Kidney tubule cell (primary cell): ENCODE measurements at places on chromosomes 1 and 21.

GRCh38 chr1:233440951-233441401 is 113.5 kb downstream of the MAP3K21 start:
- DNase-seq: peak; percentile 80

DNA sequence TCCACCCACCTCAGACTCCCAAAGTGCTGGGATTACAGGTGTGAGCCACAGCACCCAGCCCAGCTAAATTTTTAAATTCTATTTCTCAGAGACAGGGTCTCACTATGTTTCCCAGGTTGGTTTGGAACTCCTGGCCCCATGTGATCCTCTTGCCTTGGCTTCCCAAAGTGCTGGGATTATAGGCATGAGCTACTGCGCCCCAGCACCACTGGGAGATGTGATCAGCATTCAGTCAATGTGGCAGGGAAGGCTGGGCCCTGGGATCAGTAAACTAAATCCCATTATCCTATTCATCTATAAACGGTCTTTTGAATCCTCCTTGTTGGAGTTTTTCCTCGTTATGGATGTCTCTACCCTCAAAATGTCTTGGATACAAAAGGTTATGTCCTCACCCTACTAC is 113.5 kb downstream of the PGBD5 start:
- DNase-seq: no peak

GRCh38 chr1:12711536-12711935 is 4.4 kb upstream of the AADACL3 start:
- DNase-seq: peak; percentile 59

DNA sequence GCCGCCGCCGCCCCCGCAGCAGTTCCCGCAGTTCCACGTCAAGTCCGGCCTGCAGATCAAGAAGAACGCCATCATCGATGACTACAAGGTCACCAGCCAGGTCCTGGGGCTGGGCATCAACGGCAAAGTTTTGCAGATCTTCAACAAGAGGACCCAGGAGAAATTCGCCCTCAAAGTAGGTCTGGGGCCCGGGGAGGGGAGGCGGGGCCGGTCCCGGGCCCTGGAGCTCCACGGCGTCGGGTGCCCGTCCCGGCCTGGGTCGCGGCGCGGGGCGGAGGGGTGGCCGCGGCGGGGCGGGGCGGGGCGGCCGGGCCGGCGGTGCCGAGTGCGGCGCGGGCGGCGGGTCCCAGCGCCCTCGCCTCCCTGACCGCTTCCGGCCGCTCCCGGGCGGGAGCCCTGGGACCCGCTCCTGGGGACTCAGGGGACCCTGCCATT is 646 bp downstream of the MAPKAPK2 start:
- DNase-seq: peak; percentile 26

- DNase-seq: peak; percentile 59
Measured at GRCh38 chr1:55127827-55128343, 87.3 kb downstream of the USP24 start.

- peak; percentile 82 for DNase-seq
Measured at GRCh38 chr1:165871311-165872067, 44.1 kb downstream of the UCK2 start.

DNA sequence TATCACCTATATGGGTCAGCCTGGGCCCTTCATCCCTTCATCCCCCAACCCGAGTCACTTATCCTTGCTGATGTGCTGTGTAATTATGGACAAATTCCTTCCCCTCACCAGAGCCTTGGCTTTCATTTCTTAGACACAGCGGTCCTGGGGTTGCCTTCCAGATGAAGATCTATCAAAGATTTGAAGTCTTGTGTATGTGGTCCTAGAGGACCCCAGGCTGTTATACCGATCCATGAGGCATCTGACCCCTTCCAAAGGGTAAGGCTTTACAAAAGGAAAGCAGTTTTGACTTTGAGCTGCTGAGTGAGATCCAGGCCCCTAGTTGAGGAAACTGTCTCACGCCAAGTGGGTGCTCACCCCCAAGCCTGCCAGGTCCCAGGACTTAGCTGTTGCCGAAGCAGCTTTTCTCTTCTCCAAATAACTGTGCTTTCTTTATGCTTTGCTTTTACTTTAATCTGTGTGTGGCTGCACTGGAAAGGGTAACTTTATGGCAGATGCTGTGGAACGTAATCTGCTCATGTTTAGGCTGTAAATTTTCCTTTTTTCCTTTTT is 37.6 kb downstream of the MAN1C1 start:
- DNase-seq: no peak

DNA sequence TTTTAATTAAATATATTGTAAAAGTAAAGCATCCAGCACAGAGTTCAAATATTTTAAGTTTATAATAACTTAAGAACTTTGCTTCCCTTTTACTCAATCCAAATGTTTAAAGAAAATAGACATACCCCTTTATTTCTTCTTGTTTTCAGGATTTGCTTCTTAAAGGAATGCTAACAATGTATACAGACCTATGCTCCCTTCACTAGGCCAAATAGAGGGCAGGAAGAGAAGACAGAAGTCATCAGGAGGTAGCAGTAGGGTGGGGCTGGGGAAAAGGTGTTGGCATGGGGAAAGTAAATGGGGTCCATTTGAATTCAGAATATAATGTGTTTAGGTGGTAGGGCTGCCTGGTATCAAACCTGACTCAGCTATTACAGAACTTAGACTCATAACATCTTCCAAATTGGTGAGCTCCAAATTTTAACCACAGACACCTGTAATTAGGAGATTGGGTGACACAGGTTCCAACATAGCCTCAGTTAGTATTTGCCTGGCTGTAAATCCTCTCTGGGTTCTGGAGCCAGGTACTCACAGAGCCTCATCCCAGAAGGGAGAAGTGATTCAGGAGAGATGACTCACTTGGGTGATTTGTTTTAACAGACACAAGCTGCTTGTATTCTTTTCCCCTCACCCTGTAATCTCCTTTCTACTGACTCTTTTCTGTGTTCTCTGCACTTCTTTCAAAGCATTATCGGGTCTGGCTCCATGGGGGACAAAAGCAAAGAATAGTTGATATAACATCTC is 60.1 kb upstream of the DUSP10 start:
- peak; percentile 80 for DNase-seq

GRCh38 chr1:21613072-21613867 is 55.9 kb downstream of the RAP1GAP start:
- no peak for DNase-seq

- DNase-seq: peak; percentile 43
Measured at GRCh38 chr21:16040601-16041000, 310.8 kb downstream of the USP25 start.
